Nephron progenitor cell (in vitro differentiated cells): ENCODE measurements at places on chromosomes 6 and 20.

- no peak for DNase-seq
Measured at GRCh38 chr6:41736186-41736733, 852 bp upstream of the TFEB start.

GRCh38 chr20:24048024-24048611 is 59.5 kb upstream of the GGTLC1 start:
- DNase-seq: no peak

DNA sequence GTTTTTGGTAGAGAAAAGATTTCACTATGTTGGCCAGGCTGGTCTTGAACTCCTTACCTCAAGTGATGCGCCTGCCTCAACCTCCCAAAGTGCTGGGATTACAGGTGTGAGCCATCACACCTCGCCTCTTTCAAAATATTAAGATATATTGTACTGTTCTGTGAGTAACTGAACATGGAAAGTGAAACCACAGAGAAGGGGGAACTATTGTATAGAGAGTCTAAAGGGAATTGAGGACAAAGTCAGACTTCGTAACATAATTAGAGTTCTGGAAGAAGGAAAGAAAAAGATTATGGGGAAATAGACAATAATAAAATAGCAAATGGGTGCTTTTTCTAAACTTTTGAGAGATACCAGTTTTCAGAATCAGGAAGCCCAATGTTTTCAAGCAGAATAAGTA is 17.4 kb upstream of the AKAP7 start:
- DNase-seq: no peak

- DNase-seq: peak; percentile 46
Measured at GRCh38 chr6:166173281-166173951, 5.8 kb upstream of the TBXT start.

DNA sequence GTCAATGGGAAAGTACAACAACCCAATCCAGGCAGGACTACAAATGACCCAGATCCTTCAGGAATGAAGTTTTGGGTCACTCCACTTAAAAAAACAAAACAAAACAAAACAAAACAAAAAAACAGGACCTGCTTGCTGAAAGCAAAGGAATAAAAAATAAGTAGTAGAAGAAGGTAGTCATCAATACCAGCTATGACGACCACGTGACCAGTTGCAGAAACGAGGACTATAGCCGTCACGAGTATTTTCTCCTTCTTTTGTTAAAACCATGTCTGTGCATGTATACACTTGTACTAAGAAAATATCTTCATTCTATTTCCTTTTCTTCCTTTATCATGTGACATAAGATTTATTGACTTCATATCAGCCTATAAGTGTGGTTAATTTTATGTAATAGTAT is 308.4 kb upstream of the DEFB112 start:
- DNase-seq: no peak

- DNase-seq: no peak
Measured at GRCh38 chr20:45114465-45115385, at the start of gene WFDC5. Gene WFDC5, minus strand, starts transcription at chr20:45115174. Its CDS starts 91 bp downstream, at chr20:45115083.

DNA sequence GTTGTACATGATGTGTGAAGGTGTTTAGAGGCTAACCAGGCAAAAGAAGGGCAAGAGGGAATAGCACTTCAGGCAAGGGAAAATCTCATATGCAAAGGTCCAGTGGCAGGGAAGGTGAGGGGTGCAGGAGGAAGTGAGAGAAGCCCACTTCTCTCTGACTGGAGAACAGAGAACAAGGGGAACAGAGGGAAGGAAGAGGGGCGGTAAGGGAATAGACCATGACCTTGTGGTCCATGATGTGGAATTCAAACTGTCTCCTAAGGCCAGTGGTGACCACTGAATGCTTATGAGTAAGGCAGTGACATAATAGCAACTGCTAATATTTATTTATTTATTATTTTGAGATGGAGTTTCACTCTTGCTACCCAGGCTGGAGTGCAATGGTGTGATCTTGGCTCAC is 20.6 kb upstream of the SLC9A8 start:
- no peak for DNase-seq

DNA sequence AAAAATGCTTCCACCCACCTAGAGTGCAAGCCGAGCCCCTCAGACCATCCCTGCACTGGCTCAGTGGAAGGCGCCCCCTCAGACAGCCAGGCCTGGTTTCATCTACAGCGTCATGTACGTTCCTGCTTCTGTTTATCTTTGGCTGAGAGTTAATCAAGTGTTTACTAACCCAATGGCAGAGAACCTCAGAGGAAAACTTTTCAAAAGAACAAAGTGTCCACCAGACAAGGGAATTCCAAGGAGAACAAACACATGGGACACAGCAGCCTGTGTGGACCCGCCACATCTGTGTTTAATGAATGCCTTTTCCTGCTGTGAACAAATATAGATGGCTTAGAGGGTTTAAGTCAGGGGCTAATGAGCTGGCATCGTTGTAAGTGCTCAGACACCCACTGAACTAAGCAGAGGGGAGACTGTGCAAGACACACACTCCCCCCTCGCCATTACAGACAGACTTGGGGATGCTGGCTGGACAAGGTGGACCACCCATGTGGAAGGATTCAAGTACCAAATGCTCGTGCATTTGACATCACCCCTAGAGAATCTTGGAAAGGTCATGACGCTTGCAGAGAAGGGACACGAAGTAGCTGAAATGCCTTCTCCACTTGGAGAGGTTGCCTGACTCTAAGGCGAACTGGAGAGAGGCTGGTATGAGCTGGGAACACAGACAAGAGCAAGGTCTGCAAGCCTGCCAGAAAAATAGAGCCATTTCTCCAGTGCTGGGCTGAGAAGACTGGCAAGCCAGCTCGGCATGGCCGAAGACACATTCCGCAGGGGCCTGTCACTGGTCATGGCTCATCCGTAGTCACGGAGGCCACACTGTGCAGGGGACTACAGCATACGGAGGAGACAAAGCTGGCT is 53.5 kb upstream of the NXT1 start:
- no peak for DNase-seq

DNA sequence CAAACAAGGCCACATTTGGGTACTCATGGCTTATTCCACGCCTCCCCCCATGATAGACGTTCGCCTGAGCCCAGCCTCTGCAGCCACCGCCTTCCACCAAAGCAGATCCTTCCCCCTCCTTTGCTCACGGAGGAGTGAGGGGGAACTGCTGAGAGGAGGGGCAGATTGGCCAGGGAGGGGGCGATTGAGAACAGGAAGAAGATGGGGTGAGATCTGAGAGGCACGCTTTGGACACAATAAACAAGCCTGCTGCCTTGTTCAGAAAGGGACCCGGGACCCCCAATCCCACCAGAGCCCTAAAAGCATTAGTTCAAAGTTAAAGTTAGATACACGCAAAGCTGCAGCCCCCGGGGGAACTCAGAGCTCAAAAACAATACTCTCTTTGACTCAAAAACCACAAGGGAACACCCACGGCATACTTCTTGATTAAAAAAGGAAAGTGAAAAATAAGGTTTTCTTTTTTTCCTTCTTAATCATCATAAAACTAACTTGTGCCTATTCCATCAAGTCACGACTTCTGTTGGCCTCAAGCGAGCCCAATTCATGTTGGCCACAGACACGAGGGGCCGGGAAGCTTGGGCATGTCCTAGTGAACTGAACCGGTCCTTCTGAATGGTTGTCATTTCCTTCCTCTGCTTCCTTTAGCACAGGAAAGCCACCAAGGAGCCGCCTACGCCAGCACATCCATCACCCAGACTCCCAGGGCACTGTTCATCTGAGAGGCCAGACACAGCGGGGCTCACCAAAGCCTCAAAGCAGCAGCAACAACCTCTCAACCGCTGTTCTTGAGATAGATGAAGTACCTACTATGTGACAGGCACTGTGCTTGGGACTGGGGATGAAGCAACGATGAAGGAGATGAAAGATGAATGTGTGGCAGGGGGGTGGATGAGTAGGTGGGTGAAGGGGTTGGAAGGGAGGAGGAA is 44.7 kb downstream of the NFATC2 start:
- no peak for DNase-seq

DNA sequence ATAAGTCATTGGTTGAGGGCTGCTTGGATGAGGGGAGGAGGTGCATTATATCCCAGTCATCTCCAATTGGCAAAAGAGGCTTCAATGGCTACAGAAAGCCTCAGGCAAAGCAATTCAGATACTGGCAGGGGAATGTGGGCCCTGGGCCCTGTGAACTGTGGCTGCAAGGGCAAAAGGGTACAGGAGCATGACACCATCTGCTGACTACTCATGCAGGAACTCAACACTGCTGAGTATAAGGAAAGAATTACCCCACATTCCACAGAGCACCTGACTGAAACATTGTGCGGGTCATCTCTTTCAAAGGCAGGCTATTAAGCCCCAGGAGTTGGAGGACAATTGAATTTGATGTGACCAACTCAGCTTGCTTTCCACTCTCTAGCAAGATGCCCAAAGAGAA is 92.1 kb upstream of the SPTLC3 start:
- DNase-seq: no peak

DNA sequence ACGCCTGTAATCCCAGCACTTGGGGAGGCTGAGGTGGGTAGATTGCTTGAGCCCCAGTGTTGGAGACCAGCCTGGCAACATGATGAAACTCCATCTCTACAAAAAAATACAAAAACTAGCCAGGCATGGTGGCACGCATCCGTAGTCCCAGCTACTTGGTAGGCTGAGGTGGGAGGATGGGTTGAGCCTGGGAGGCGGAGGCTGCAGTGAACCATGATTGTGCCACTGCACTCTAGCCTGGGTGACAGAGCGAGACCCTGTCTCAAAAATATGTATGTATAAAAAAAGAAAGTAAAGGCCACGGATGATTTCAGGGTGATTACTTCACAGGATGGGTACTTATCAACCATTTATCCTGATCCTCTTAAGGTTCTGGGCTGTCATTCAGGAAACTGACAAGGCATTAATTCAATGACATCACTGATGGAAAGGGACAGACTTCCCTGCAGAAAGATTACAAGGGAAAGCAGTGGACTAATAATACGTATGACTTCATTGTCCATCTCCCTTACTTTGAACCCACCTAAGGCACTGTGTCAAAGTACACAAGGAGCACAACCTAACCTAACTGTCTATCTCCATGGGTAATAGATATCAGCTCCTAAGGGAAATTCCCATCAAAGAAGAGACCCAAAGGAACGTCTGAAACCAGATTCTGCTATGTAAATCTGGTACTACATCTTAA is 61.2 kb downstream of the ZMYND8 start:
- no peak for DNase-seq

DNA sequence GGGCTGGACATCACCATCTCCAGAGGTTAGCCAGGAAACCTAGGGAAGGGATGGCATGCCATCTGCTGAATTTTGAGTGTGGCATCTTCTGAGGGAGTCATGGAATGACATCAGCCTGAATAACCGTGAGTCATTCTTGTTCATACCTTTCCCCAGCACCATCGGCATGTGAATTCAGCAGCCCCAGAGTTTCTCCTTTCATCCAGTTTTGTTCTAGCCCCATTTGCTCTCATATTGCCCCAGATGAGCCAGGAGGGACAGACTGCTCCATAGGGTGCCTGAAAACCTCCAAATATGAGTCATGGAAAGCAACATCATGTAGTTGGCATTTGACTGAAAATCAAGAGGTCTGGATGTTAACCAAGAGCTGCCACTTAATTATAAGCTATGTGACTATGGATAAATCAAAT is 219.2 kb upstream of the SGK1 start:
- DNase-seq: no peak

- no peak for DNase-seq
Measured at GRCh38 chr6:122352981-122353664, 46.3 kb upstream of the HSF2 start.

DNA sequence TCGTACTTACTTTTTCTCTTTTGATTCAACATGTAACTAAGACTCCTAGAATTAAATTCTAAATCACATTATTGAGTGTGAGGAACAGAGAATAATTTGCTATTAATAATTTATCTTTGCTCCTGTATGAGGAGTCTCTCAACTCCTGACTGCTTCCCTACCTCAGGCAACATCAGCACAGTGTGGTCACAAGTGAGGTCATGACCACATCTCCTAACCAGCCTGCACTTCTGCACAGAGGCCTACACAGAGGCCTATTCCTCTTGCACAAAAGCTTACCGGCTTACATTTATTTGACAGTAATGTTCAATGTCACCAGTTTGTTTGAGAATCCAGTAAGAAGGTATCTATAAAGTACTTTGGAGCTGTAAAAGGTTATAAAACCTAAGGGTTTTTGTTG is 637.4 kb upstream of the MARCKS start:
- no peak for DNase-seq

DNA sequence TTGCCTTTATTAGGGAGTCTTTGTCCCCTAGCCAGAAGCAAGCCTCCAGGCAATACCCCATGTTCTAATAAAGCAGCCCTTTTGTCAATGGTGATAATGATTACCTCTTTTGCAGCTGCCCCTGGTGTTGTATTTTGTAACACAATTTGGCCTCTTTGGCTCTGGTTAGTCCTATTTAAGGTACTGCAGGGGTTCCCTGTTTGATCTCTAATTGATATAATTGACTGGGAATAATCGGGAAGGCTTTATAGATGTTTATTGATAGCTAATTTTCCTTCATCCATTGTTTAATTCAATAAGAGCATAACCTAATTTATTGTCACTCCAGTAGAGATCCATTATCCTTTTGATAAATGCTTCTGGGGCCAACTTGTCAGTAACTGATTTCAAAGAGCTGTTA is 537.2 kb downstream of the PKHD1 start:
- DNase-seq: no peak

- DNase-seq: peak; percentile 10
Measured at GRCh38 chr6:21722510-21722909, 129.0 kb downstream of the SOX4 start.
